ENCODE measurements at places on chromosomes 12 and 14. TPM values are rescaled to one million over a fixed set of nuclear protein-coding genes. Genes with fewer than 3 reads are reported as not detected.

- DNase-seq = no peak
Measured at GRCh38 chr14:73794146-73794545, 57.5 kb upstream of the PTGR2 start.

DNA sequence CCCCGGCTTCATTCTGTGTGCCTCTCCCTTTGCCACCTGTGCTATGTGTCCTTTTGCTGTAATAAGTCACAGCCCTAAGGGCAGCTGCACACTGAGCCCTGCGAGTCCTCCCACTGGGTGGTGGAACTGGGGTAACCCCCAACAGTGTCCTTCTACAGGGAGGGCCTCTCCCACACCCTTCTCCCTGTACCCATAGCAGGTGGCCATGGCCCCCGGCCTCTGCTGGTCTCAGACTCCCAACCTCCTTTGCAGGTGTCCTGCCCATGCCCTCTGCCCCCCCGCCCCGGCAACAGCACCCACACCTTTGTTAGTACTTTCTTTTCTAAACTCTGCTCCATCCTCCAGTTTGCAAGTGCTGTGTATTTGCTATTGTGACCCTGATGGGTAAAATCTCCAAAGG, 171.8 kb downstream of the PIWIL1 start:
- no peak for DNase-seq

- DNase-seq = no peak
Measured at GRCh38 chr14:81523016-81523415, 10.6 kb downstream of the SEL1L start.

DNA sequence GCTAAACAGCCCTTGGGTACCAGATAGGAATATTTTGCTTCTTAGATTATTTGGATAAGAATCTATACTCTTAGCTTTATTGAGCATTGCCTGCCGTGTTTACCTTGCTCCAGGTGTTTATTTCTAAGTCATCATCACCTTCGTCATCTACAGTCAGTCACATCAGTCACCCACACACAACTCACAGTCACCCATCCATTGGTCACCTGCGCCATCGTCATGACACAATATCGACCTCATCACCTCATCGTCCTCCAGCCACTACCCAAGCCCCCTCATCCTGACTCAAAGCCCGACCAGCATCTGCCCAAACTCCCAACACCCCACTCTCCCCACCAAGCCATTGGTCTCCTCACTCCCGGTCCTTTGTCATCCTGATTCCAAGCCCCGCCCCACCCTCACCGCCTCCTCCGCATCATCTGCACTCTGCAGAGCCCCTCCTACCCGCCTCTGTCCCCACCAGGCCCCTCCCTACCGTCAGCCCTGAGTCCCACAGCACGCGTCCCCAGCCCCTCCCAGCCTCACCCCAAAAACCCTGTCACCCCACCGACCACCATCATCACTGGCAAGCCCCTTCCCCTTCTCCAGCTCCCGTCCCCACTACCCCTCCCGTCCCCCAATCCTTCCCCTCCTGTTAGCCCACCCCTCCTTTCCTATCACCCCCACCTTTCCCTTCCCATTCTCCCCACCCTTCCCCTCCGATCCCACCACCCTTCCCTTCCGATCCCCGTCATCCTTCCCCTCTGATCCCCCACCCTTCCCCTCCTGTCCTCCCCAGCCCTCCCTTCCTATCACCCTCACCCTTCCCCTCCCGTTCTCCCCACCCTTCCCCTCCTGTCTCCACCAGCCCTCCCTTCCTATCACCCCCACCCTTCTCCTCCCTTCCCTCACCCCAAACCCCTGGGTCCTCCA, 9.8 kb downstream of the DLK1 start:
- DNase-seq = no peak

DNA sequence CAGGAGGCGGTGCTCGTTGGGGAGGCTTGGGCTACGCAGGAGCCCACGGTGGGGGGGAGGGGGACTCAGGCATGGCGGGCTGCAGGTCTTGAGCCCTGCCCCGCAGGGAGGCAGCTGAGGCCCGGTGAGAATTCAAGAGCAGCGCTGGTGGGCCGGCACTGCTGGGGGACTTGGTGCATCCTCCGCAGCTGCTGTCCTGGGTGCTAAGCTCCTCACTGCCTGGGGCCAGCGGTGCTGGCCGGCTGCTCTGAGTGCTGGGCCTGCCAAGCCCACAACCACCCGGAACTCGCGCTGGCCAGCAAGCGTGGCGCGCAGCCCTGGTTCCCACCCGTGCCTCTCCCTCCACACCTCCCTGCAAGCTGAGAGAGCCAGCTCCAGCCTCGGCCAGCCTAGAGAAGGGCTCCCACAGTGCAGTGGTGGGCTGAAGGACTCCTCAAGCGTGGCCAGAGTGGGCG, 3.2 kb downstream of the METTL25 start:
- no peak for DNase-seq

DNA sequence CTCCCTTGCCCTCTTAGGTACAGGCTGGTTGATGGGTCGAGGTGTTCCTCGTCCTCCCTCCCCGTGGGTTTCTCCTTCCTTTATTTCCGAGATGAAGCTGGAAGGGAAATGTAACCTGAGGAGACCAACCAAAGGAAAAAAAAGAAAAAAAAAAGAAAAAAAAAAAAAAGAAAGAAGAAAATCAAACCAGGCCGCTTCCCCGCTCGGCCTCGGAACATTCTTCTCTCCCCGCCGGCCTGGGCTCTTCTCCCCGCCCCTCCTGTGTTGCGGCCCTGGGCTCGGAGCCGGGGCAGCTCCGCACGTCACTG, 1.6 kb upstream of the NFATC4 start:
- DNase-seq = no peak

GRCh38 chr12:130419116-130419515, 81.4 kb downstream of the PIWIL1 start:
- DNase-seq = no peak

The LRRC10 gene
- total RNA-seq = not detected

Data from myocyte (in vitro differentiated cells).